Caudate nucleus (tissue), 63 donors: ENCODE measurements at places on chromosomes 5 and 9.
A peak's percentile ranks its signal among the peaks of the same experiment; 100 is the strongest.

DNA sequence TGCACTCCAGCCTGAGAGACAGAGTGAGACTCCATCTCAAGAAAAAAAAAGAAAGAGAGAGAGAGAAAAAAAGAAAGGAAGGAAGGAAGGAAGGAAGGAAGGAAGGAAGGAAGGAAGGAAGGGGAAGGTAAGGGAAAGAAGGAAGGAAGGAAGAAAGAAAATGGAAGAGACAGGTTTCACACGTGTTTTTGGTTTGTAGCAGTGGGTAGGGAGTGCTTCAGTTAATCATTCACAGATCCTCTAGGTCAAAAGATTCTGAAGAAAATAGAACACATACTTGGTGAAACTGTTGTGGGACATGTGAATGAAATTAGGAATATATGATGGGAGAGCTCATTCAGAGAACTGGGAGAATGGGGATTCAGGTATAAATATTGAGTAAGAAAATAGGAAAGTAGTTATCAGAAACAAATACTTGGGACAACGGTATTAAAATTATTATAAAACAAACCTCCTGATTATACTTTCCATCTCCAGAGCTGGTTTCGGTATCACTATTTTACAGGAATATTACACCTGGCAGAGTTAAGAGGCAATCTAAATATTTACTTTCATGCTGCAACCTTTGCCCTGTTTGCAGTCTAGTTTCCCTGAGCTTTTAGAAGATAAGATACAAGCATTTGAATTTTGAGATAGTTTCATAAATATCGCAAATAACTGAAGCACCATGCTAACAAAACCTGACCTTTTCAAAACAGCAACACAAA, 37.2 kb downstream of the MARVELD2 start:
- no peak for DNase-seq

DNA sequence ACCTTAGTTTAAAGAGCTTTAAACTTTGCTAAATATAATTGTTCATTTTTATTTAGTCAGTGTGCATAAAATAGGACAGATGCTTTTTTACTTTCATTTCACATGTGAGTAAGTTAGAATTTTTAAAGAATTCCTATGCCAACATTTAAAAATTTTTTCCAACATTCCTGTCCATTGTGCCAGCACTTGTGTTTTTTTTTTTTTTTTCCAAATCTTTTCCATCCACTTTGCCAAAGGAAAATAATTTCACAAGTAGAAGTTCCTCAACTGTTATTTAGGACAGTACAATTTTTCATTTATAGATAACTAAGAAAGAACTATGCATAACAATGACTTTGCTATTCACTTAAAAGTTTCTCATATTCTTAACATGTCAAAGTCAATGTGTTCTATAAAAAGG, 189.5 kb downstream of the ADAMTS6 start:
- DNase-seq, result no peak

GRCh38 chr9:137978262-137978714, 100.7 kb downstream of the CACNA1B start:
- no peak for DNase-seq

DNA sequence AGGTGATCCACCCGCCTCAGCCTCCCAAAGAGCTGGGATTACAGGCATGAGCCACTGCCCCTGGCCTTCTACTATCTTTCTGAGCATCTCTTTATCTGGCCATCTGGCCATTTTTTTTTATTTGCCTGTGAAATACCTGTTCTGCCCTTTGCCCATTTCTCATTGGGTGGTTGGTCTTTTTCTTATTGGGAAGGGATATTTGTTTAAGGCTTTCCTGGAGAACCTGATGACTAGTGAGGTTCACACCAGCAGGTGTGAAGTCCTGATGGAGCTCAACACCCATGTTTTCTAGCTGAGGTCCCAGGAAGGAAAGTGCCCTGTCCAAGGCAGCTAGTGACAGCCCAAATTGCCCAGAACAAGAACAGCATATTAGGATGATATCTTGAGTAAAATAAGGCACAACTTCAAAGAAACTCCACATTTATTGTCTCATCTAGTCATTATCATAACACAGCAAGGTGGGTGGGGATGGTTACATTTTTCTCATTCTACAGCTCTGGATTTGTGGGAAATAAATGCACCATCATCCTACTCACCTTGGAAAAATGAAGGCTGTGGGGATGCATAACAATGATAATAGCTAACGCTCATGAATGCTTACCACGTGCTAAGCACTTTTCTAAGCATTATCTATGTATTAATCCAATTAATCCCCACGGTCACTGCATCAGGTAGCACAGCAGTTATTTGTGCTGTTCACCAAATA, 20.3 kb downstream of the SLC36A3 start:
- no peak for DNase-seq

- no peak for DNase-seq
These were observed 65.8 kb upstream of the S1PR3 start for GRCh38 chr9:88925481-88925880.

DNA sequence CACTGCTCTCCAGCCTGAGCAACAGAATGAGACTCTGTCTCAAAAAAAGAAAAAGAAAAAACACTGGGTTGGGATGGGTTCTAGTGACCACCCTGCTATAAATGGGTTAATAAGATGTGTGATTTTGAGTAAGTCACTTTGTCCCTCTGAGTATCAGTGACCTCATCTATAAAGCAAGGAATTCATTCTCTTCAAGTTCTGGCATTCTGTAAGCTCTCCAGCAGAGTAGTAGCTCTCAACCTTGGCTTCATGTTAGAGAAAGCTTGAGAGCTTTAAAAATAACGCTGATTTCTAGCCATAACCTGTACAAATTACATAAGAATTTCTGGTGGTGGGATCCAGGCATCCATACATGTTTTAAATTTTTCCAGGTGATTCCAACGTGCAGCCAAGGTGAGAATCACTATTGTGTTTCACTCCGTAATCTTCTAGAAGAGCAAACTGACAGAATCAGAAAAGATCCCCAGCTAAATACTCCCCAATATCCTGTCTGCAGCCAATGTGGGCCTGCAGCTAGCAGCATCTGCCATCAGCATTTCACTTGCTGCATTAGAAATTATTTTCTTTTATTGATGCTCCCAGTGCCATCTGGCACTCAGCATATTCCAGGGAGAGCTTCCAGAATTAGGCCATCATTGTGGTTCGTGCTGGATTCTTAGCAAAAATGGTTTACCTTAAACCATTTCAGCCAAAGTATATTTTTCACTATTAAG, 109.4 kb downstream of the FEM1C start:
- DNase-seq, result no peak

- DNase-seq, result no peak
These were observed 1.1 kb downstream of the FAT2 start for GRCh38 chr5:151589878-151590570.

DNA sequence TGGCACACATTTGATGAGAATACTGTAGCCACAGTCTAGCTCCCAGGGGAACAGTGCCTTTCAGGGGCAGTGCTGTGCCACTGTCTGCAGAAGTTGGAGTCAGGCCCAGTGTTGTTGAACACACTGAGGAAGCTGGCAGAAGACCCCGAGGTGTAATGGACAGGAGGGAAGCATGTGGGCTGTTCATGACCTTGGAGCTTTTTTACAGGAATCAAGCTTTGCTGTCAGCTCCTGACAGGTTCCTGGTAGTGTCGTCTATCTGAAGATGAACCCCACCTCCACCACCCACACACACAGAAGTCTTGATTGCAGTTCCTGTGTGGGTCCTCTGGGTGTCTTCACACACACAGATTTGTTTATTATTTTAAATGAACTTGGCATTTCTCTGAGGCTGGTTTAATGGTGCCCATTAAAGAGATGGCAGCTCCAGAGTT, 40.3 kb upstream of the TNFAIP8 start:
- no peak for DNase-seq

- no peak for DNase-seq
These were observed 125.3 kb downstream of the EFNA5 start for GRCh38 chr5:107545486-107545885.

- no peak for DNase-seq
These were observed 12.8 kb downstream of the PDCL start for GRCh38 chr9:122815544-122815943.

GRCh38 chr9:121711281-121711680, 59.8 kb downstream of the DAB2IP start:
- no peak for DNase-seq

GRCh38 chr9:127330501-127330900, 65.9 kb downstream of the GARNL3 start:
- DNase-seq, result no peak

GRCh38 chr9:136339173-136339957, 12.0 kb downstream of the GPSM1 start:
- peak; percentile 13 for DNase-seq

- DNase-seq, result no peak
These were observed 432.5 kb upstream of the C9orf72 start for GRCh38 chr9:28005779-28006178.

DNA sequence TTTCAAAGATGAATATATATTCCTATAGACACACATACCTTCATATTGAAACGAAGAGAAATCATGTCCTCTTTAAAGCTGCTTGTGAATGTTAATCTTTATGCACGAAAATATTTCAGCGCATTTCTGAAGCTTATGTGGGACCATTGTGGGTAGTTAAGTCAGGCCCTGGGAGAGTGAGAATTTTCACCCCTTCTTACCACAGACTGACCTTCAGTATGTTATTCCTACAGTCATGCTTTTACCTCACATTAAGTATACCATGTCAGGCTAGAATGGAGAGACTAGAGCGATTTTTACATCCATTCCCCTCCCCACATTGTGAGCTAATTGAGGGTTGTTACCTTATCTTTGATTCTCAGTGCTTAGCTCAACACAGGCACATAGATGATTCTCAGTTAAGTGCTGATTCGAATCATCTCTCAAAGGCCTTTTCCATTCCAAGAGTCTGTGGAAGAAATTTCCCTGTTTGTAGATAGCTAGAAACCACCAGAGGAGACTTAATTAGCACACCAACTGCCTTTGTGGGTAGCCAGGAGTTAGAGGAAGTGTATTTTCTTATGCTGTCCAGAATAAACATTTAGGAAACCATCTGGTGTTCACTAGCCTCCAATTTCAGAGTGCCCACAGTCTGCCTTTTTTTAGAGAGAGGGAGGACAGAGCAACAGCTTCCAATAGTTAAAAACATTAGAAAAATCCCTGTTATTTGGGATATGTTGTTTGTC, 110.5 kb downstream of the MEGF10 start:
- no peak for DNase-seq

DNA sequence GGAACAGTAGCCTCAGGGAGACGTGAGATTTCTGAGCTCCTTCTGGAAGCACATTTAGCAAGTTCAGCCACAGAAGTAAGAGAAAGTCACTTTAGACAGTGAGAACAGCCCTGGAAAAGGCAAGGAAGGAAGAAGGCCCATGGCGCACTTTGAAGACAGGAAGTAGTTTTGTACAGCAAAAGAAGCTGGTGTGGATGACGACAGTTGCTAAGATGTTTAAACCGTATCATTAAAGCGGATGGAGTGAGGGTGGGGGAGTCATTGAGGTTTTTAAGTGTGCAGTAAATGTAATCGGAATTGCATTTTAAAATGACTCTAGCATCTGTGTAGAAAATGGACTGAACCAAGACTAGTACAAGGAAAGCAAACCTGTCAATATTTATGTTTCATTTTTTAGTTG, 15.3 kb upstream of the TRPM3 start:
- no peak for DNase-seq

GRCh38 chr5:98906756-98907355, 22.0 kb downstream of the CHD1 start:
- DNase-seq, result no peak

DNA sequence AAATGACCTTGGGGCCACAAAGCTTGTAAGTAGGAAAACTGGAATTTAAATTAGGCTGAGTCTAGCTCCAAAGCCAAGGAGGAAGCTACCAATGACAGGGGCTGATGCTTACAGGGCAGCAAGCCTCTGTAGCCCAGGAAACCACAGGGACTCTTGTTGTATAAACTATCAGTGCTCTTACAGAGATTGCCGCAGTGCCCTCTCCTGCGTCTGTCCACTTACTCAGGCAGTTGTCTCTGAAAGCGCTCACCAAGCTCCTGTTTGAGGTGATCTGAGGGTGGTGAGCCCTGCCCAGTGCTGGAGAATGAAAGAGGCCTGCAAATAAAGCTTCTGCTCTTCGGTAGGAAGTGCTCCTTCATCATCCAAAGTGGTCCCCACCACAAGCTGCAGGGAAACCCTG, 498.8 kb downstream of the ARHGEF28 start:
- no peak for DNase-seq

DNA sequence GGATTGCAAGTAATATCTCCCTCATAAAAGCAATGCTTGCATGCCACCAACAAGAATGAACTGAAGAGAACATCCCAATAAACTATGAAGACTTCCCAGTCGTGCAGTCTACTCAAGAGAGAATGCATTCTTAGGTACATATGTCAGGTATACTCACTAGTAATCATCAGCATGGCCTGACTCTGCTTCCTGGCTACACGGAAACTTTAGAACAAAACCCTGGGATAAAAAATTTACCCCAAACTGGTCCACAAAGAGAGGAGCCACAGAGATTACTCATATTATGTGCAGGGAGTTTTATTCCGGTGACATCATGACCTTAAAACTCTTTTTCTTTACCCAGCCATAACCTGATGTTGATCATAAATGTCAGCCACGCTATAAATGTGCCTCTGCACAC, 57.5 kb upstream of the PAPPA start:
- no peak for DNase-seq
